ENCODE measurements at places on chromosomes 16 and 17.

DNA sequence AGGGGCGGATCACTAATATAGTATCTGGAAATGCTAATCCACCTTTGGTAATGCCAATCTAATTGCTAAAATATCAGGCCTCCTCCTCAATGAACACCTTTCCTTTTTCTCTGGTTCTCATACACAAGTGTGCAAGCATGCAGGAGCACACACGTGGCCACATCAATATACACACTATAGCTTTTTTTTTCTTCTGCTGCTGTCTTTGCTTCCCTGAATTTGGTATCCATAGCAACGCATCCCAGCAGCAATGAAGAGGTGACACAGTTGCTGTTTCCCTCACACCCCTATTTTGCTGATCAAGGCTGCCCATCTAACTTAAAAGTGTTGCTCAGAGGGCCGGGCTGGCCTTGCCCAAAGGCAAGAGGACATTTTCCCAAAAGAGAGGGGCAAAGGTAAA lies 15.4 kb downstream of the NOG start:
- DNase-seq: no peak

DNA sequence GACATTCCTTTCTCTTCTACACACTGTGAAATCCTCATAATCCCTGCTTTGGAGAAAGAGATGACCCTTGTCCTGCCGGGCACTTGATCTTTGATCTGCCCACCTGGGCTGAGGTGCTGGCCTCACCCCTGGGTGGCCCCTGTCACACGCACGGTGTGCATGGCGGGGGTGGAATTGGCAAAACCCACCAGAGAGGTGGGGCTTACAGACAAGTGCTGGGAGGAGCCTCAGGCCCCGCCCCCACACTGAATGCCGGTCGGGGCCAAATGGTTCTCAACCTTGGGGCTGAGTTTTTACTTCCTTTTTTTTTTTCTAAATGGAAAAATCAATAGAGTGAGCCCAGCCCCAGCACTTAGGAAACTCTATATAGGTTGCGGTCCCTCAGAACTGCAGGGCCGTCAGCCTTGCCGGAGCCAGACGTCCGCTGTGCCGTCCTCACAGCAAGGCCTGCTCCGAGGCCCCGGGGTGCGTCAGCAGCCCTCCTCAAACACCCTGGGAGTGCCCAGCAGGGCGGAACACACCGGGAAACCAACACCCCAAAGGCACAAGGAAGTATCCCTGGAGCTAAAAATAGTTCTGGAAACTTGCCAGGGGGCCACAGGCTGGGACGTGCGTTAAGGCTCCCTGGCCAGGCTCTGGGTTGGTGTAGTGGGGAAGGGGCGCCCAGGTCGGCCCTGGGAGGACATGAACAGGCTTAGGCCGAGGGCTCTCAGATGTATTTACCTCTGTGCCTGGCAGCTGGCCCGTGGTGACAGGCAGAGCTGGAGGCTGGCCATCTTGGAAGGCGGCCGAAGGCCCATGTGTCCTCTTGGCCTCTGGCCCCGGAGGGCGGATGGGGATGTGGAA lies 11.0 kb downstream of the GPRC5C start:
- DNase-seq: no peak

DNA sequence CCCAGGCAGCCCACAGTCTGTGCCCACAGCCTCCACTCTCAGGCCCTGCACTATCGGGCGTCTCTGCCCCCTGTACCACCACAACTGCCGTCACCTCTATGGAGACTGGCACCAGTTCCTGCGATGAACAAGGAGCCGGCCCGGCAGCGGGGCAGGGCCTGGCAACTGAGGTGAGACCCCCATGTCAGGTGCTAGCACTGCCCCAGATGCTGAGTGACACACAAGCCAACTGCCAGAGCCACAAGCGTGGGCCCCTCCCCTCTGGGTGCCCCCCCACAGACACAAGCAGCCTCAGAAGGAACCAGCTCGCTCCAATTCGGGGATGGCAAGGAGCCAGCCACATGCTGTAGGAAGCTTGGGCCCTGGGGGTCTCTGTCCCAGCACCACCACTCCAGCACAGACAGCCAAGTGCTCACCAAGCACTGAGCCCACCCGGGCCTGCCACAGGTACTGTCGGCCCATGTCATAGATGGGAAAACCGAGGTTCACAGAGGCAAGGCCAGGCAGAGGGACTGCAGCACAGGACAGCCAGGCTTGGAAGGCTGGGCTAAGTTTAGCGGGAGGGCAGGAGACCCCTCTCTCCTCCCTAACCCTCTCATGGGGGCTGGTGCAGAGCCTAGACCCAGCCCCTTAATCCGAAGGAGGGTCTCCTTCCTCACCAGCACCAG lies 1.5 kb upstream of the PVALEF start:
- no peak for DNase-seq

GRCh38 chr17:20203761-20204263 lies 194.7 kb downstream of the SPECC1 start:
- no peak for DNase-seq

GRCh38 chr16:88367560-88367959 lies 15.2 kb upstream of the ZNF469 start:
- no peak for DNase-seq

DNA sequence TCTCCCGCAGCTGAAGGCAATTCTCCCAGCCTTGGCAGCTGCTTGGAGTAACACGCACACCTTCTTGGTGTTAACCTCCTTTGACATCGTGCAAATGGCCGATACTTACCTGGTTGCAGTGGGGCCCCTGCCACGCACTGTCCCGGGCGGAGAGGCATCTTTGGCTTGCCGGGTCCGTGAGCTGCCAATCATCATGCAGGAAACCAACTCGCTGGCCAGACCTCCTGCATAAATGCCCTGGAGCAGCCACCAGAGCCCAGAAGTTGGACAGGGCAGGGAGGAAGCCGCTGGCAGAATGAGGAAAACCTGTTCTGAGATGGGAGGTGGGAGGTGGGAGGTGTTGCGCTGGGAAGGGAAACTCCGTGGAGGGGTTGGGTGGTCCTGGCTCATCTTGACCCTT lies 41.7 kb upstream of the CREBBP start:
- DNase-seq: no peak

- no peak for DNase-seq
Measured at GRCh38 chr16:27995378-27995777, 68.1 kb downstream of the GSG1L start.

GRCh38 chr17:51914577-51914976 lies 243.9 kb downstream of the CA10 start:
- DNase-seq: no peak

- no peak for DNase-seq
Measured at GRCh38 chr16:54696970-54697369, 233.7 kb upstream of the IRX5 start.

DNA sequence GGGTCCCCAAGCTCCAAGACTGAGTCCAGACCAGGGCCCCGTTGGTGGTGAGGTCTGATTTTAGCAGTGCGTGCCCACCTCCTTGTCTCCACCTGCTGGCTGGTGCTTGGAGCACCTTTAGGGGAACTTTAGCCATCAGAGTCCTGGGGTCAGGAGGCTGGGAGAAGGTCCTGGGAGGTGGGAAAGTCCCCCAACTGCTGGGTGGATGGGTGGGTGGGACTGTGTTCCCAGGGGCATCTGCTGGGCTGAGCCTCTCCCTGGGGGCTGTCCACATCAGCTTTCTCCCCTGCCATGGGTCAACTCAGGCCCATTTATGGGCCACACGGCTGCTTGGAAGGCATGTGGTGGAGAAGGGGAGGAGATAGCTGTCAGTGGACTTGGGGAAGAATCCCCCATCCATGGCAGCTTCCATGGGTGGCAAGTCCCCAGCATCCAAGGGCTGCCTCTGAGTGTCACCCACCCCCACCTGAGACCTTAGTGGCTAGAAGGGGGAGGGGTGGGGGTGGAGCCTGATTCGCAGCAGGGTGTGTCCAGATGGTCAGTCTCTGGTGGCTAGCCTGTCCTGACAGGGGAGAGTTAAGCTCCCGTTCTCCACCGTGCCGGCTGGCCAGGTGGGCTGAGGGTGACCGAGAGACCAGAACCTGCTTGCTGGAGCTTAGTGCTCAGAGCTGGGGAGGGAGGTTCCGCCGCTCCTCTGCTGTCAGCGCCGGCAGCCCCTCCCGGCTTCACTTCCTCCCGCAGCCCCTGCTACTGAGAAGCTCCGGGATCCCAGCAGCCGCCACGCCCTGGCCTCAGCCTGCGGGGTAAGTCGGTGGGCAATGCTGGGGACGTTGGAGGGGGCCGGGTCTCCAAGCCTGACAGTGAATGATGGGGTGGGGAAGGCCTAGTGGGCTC lies at the start of gene TRPV2:
TSS of gene TRPV2 (plus strand) at position 541 of the 894 bp plus-strand sequence. CDS start 2,098 bp downstream, outside the sequence.
- peak; percentile 92 for DNase-seq

GRCh38 chr16:47599512-47599911 lies 138.4 kb downstream of the PHKB start:
- no peak for DNase-seq

DNA sequence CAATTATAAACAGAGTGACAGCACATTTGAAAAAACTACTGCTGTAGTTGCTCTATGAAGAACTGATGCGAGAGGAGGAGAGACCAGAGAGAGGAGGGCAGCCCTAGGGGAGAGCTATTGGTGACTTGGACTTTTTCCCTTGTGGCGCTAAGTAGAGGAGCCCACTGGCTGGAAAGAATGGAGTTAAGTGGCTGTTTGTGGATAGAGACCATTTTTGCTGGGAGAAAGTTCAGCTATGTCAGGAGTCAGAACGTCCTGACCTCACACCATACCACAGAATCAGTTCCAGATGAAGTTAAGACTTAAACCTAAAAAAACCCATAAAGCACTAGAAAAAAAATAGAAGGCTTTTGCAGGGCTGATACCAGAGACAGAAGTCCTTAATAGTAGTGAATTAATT lies 2.0 kb downstream of the POLR2A start:
- no peak for DNase-seq

DNA sequence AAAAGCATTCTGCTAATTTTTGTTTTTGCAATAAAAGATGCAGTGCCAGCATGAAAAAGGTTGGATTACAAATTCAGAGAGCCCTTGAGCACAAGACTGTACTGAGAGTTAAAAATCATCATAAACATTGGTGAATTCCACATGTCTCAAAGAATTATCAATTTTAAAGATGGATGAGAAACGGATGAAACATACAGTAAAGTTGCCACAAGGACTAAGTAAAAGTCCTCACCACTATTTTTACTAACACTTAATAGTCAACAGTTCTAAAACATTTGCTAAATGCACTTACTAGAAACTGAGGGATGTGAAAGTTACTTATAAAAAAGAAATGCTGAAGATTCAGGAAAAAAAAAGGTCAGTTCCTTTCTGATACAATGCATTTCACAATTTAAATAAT lies 25.8 kb upstream of the NACA2 start:
- no peak for DNase-seq

DNA sequence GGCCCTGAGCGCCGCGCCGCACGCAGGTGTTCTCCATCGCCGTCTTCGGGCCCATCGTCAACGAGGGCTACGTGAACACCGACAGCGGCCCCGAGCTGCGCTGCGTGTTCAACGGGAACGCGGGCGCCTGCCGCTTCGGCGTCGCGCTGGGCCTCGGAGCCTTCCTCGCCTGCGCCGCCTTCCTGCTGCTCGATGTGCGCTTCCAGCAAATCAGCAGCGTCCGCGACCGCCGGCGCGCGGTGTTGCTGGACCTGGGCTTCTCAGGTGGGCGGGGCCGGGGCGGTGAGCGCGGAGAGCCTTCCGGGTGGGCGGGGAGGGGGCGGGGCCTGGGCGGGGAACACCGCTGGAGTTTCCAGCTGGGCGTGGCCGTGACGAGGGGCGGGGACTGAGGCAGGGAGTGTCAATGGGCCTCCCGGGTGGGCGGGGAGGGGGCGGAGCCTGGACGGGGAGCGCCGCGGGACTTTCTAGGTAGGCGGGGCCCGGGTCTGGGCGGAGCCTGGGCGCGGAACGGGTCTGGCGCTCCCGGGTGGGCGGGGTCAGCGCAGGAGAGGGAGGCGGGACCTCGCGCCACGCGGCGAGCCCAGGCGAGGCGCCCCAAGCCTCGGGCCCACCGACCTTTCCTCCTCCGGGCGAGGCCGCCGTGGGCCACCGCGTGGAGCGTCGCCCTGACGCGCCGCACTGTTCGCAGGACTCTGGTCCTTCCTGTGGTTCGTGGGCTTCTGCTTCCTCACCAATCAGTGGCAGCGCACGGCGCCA lies 2.4 kb downstream of the SYNGR3 start:
- DNase-seq: no peak

- DNase-seq: no peak
Measured at GRCh38 chr16:71629278-71630016, 3.5 kb downstream of the MARVELD3 start.

- DNase-seq: peak; percentile 84
Measured at GRCh38 chr17:39667262-39667944, 850 bp upstream of the PNMT start.

GRCh38 chr16:78789561-78789960 lies 690.1 kb downstream of the WWOX start:
- no peak for DNase-seq

DNA sequence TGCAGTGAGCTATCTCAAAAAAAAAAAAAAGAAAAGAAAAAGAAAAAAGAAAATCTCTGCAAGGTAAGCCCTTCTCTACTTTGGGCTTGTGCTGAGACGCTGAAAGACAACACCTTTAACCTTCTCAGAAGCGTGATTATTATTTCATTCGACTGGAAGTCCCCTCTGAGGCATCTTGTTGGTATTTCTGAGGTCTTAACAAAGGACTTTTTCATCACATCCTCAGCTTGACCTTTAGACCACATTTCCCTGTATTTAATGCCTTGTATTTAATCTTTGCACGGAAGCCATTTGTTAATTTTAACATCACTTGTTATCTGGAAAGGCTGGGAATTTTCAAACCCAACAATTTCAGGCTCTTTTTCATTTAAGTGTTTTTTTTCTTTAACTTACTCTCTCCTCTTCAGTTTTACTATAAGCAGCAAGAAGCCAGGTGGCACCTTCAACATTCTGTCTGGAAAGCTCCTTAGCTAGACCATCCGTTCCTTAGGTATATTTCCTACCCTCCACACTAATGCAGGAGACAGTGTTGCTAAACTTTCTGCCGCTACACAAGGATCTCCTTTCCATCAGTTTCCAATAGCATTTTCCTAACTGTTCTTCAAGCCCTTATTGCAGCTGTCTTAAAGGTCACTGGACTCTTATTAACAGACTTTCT lies 10.3 kb downstream of the KCTD13 start:
- DNase-seq: no peak

DNA sequence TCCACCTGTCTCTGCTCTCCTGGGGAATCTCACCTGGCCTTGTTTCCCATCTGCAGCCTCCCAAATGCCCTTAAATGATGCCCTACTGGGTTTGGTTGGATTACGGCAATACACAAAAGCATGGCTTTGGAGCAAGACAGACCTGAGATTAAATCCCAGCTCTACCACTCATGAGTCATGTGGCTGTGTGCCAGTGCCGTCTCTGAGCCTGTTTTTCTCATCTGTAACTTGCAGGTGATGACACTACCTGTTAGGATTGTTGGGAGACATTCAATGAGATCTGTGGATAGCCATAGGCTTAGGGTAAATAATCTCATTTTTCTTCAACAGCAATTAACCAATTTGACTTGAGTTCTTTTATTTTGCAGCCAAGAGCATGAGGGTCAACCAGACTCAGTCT lies 240.3 kb downstream of the MAF start:
- DNase-seq: no peak

GRCh38 chr17:63120406-63120805 lies 154.4 kb downstream of the TANC2 start:
- no peak for DNase-seq

DNA sequence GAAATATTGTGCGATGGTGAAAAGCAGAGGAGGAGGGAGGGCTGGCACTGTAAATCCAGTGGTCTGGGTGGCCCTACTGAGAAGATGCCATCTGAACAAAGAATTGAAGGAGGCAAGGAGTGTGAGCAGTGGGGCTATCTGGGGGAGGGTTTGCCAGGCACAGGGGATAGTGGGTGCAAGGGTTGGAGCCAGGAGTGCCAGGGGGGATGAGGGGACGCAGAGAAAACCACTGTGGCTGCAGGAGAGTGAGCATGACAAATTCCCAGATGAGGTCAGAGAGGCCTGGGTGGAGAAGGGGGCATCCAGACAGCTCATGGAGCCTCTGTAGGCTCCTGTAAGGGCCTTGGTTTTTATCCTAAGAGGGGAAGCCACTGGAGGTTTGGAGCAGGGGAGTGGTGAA lies 4.8 kb downstream of the XYLT2 start:
- DNase-seq: no peak
